Activated B cell treated with CpG ODN at 0.5 μM for 24 hours (primary cell): ENCODE measurements at places on chromosomes 7 and 10. TPM values are rescaled to one million over a fixed set of nuclear protein-coding genes. Genes with fewer than 3 reads are reported as not detected.

DNA sequence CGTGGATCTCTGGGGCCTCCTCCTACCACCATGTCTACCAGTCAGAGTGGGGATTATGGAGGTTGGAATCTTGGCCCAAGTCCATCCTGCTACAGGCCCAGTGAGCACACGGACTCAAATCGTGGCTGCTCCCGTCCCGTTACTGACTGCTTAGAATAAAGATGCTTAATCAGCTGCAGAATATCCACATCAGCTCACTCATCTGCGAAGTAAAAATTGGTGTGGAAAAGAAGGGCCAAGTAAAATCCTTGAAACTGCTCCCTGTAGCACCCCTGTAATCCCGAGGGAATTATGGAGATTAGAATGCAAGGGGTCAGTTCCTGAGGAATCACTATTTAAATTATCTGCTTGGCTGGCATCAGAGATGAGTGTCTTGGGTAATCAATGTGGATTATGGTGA, 13.0 kb upstream of the HTR5A start:
- no peak for DNase-seq
- H3K36me3 ChIP-seq, result no peaks in the 10 kb centered on the region
- no peaks in the 10 kb centered on the region for H3K4me1 ChIP-seq
- H3K4me3 ChIP-seq, result no peak overlapping the region
- H3K27ac ChIP-seq, result no peak overlapping the region
- H3K27me3 ChIP-seq, result peaks cover 15% of the 10 kb centered on the region

DNA sequence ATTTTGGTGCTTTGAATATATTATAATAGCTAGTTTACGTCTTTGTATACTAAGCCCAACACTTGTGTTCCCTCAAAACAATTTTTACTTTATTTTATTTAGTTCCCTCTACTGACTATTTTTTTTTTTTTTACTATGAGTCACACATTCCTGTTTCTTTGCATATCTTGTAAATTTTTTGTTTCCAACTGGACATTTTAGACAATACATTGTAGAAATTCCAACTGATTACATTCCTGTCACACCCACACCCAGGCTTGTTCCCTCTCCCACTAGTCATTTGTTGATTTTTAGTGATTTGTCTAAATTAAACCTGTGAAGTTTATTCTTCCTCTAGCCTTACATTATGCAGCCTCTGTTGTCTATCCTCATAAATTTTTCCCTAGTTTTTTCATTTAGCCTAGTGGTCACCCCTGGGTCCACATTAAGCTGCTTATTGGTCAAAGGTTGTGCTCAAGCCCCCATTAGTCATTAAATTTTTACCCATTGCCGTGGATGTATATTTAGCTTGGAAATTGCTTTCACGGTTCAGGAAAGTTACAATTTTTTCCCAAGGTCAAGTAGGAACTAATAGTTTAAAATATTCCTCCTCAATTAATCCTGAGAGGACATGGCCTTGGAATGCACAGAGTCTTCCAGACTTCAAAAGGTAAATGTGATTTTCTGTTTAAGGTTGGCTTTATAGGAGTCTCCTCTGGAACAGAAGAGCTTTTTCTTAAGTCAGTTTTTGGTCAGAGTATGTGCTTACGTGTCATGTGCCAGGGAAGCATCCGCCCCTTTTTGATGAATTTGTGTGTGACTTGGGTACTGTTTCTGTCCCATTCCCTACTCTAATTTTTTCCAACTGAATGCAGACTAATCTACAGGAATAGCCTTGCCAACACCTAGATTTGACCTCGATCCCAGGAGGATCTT, 207.6 kb upstream of the TMEM72 start:
- peaks cover 8% of the 10 kb centered on the region for H3K27me3 ChIP-seq
- no peaks in the 10 kb centered on the region for H3K4me1 ChIP-seq
- no peak overlapping the region for H3K4me3 ChIP-seq
- H3K27ac ChIP-seq, result no peak overlapping the region
- H3K36me3 ChIP-seq, result no peaks in the 10 kb centered on the region

GRCh38 chr10:86547296-86547695, 25.7 kb upstream of the WAPL start:
- H3K4me1 ChIP-seq, result no peaks in the 10 kb centered on the region
- no peaks in the 10 kb centered on the region for H3K36me3 ChIP-seq
- DNase-seq, result no peak
- no peak overlapping the region for H3K4me3 ChIP-seq

- no peaks in the 10 kb centered on the region for H3K36me3 ChIP-seq
- peak; percentile 46 for DNase-seq
- H3K27ac ChIP-seq, result no peak overlapping the region
- H3K27me3 ChIP-seq, result peaks cover 71% of the 10 kb centered on the region
- H3K4me1 ChIP-seq, result peaks cover 48% of the 10 kb centered on the region
Measured at GRCh38 chr7:101173752-101174244, 6.3 kb downstream of the NAT16 start.

DNA sequence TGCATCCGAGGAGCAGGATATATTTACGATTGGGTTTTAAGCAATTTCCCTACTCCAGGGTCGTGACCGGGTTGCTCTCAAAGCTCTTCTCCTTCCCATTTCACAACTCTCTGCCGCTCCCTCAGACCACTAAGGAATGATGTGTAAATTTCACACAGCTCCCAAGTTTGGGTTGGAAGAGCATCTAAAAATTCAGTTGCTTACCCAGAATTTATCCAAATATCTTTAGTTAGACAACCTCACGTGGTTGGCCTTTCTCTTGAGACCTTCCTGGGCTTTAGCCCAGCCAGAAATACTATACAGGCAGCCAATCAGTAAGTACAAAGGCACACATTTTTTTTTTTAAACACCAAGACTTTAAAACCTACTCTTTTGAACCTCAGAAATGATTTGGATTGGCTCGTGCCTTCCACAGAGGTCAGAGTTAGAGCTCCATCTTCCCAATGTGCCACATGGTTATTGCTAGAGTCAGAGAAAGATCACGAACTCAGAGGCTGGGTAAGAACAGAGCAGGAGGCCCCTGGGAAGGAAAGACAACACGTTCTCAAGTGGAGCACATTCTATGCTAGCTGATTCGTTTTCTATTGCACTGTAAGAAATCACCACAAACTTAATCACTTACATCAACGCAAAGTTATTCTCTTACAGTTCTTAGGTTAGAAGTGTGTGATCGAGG, 335.4 kb upstream of the MGMT start:
- peaks cover 3% of the 10 kb centered on the region for H3K27me3 ChIP-seq
- H3K36me3 ChIP-seq, result no peaks in the 10 kb centered on the region
- no peaks in the 10 kb centered on the region for H3K4me1 ChIP-seq

DNA sequence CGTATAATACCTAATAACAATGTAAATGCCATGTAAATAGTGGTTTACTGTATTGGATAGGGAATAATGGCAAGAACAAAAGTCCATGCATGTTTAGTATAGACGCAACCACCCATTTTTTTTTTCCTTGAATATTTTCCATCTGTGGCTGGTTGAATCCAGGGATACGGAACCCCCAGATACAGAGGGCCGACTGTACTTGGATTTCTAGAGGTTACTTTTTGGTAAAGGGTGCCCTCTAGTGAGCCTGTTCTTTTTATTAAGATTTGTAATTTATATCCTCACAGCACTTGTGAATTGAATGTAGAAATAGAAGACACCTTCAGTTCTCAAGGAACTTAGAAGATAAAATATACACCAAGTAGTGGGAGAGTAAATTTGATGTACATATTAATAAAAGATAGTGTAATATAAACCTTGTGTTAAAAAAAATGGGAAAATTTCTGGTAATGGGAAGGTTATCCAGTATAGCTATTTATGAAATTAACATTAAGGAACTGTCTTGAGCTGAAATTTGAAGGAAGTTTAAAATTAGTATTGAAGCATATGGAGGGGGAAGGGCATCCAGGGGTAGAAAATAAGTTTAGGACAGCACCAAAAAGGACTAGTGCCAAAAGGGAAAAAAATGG, 32.0 kb downstream of the EXOC6 start:
- DNase-seq, result no peak
- no peak overlapping the region for H3K27ac ChIP-seq
- peaks cover 23% of the 10 kb centered on the region for H3K4me1 ChIP-seq
- H3K36me3 ChIP-seq, result no peaks in the 10 kb centered on the region
- H3K27me3 ChIP-seq, result no peaks in the 10 kb centered on the region

- H3K27ac ChIP-seq, result no peak overlapping the region
- no peak for DNase-seq
- H3K36me3 ChIP-seq, result no peaks in the 10 kb centered on the region
- H3K27me3 ChIP-seq, result peaks cover 11% of the 10 kb centered on the region
Measured at GRCh38 chr10:72952642-72953158, 1.9 kb downstream of the PLA2G12B start.

GRCh38 chr7:135768064-135768463, 19.5 kb upstream of the FAM180A start:
- DNase-seq, result no peak
- H3K27me3 ChIP-seq, result peaks cover 27% of the 10 kb centered on the region
- no peak overlapping the region for H3K27ac ChIP-seq
- H3K36me3 ChIP-seq, result no peaks in the 10 kb centered on the region
- no peak overlapping the region for H3K4me3 ChIP-seq

GRCh38 chr7:106369352-106369751, 84.6 kb upstream of the NAMPT start:
- no peaks in the 10 kb centered on the region for H3K36me3 ChIP-seq
- H3K4me3 ChIP-seq, result no peak overlapping the region
- no peak overlapping the region for H3K27ac ChIP-seq
- no peak for DNase-seq
- no peaks in the 10 kb centered on the region for H3K27me3 ChIP-seq
- H3K4me1 ChIP-seq, result peaks cover 2% of the 10 kb centered on the region

Gene MSMB
- total RNA-seq, result not detected in 2 replicates

Gene CLDN4
- not detected in 2 replicates for total RNA-seq

Gene GCK
- total RNA-seq, result 0.13 and 0.44 TPM in 2 replicates

Gene TYW1
- 22.5 and 26.1 TPM in 2 replicates for total RNA-seq

Gene HKDC1
- not detected in 2 replicates for total RNA-seq

Gene CDNF
- total RNA-seq, result 0.49 and 0.98 TPM in 2 replicates

Gene PNLIP
- total RNA-seq, result not detected in 2 replicates

Gene NKX2-3
- total RNA-seq, result not detected in 2 replicates

Gene HECW1
- not detected in 2 replicates for total RNA-seq

Gene IL2RA
- total RNA-seq, result 151 and 160 TPM in 2 replicates
